ENCODE measurements at places on chromosomes 7 and 10.

- DNase-seq: no peak
Measured at GRCh38 chr10:83166344-83166743, 973.0 kb upstream of the GHITM start.

DNA sequence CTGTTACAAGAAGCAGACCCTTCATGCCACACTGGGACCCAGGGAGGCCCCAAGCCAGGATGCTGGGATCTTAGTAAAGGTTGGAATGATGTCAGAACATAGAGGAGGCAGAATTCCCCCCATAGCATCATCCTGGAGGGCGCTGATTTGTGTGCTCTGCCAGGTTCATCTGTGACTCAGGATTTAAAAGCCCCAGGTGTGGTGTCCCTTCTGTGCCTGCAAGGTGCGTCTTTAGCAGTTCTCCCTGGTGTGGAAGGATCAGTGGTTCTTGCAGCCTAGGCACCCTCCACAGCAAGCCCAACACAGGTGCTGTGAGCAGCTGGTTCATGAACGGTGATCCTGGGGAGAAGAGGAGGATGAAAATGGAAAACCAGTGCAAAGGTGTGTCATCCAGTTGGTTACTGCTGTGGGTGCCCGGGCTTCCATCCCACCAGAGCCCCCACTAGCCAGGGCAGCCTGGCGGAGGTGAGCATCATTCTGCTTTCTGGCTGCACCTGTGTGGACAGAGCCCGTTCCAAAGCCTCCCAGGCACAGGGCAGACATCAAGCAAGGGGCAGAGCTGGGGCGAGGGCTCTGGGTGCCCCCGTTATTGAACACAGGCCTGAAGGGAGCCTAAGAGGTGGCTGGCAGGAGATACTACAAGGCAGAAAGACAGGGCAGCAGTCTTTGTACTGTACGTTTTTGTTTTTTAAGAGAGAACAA lies 49.5 kb downstream of the IKZF1 start:
- no peak for DNase-seq

- no peak for DNase-seq
Measured at GRCh38 chr7:38317515-38317914, 44.1 kb upstream of the TARP start.

DNA sequence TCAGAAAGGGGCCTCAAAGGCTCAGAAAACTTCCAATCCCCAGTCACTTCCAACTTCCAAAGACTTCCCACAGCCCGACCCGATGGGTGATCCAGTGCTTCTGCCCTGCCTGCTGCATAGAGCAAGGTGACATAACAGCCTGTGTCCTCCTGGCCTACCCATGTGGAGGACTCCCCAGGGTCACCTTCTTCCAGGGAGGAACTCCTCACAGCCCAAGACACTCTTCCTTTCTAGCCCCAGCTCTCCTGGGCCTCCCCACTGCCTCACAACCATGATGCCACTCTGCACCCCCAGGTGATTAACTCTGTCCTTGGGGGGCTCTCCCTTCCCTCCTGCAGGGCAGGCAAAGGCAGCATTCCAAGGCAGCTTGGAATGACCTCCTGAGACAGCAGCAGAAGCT lies 158.4 kb upstream of the PDE1C start:
- DNase-seq: no peak

- DNase-seq: peak; percentile 71
Measured at GRCh38 chr10:33098951-33099663, 141.1 kb upstream of the ITGB1 start.

DNA sequence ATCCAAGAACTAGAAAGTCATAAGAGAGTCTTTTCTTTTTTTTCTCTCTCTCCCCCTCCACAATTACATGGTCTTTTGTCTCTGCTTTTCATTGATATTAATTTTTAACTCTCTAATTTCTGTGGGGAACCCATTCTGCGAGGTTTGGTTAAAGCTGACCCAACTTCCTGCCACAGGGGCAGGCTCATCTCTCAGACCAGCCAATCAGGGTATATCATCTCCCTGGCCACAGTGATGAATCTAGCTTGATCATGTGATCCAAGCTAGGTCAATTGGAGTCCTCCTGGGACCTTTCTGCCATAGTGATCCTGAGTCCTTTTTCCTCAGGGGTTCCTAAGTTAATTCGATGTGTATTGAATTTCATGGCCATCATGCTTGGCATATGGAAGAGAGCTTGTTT lies 38.0 kb upstream of the TRUB1 start:
- DNase-seq: no peak

DNA sequence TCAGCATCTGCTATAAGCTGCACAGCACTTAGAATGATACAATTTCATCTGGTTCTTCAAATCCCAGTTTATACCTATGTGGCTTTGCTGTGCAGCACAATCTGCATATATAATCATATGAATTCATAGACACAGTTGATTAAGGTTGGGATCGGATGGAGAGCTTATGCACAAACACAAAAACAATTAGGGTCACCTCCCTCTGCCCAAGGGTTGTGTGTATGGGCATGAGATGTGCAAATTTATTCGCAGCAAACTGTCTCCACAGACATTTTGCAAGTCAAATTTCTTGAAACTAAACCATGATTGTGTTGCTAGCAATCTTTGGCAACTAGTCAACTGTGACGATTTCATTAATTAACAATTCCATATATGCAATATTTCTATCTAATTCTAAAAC lies 955.7 kb downstream of the SORCS3 start:
- no peak for DNase-seq
